ENCODE measurements at places on chromosomes 3 and 15. TPM values are rescaled to one million over a fixed set of nuclear protein-coding genes. Genes with fewer than 3 reads are reported as not detected.

GRCh38 chr3:104564045-104564643 lies 802.6 kb upstream of the ALCAM start:
- DNase-seq: peak; percentile 66

DNA sequence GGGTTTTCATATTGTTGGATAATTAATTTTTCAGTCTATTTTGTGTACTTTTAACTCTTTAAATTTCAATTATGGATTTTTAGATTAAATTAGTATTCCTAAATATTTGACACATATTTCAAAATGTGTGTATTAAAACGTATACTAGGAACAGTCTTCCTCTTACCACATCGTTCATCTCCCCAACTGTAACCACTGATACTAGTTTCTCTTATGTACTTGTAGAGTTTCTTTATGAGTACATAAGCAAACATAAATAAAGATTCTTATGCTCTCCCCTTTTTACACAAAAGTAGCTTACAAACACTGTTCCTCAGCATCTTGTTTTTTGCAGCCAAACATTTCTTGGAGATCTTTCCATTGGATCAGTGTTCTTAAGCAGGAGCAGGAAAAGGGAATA lies 45.9 kb downstream of the CMSS1 start:
- no peak for DNase-seq

MKRN3 gene
- total RNA-seq: not detected

GRCh38 chr15:80241508-80241907 lies 10.5 kb downstream of the CTXND1 start:
- no peak for DNase-seq

BRK1 gene
- 138 TPM for total RNA-seq

SEMA3F gene
- 21.0 TPM for total RNA-seq

GRCh38 chr15:31814082-31814481 lies 216.2 kb upstream of the CHRNA7 start:
- no peak for DNase-seq

- peak; percentile 69 for DNase-seq
Observed at GRCh38 chr15:33735637-33736247, 232.6 kb upstream of the CHRM5 start.

NOP10 gene
- total RNA-seq: 110 TPM

EXD1 gene
- not detected for total RNA-seq

- peak; percentile 52 for DNase-seq
Observed at GRCh38 chr3:142087676-142088075, 61.7 kb downstream of the TFDP2 start.

GPR160 gene
- not detected for total RNA-seq

GRCh38 chr3:152676810-152677379 lies 158.0 kb upstream of the P2RY1 start:
- DNase-seq: no peak

TMC3 gene
- total RNA-seq: 0.21 TPM

LRIG1 gene
- total RNA-seq: 51.1 TPM

- DNase-seq: no peak
Observed at GRCh38 chr3:118810499-118811035, 224.1 kb downstream of the IGSF11 start.

GRCh38 chr3:57451150-57451846 lies 92.8 kb downstream of the DNAH12 start:
- DNase-seq: no peak

- DNase-seq: no peak
Observed at GRCh38 chr3:113234688-113235260, 23.4 kb downstream of the BOC start.

GRCh38 chr3:14832975-14833722 lies 14.4 kb downstream of the FGD5 start:
- DNase-seq: no peak

DNA sequence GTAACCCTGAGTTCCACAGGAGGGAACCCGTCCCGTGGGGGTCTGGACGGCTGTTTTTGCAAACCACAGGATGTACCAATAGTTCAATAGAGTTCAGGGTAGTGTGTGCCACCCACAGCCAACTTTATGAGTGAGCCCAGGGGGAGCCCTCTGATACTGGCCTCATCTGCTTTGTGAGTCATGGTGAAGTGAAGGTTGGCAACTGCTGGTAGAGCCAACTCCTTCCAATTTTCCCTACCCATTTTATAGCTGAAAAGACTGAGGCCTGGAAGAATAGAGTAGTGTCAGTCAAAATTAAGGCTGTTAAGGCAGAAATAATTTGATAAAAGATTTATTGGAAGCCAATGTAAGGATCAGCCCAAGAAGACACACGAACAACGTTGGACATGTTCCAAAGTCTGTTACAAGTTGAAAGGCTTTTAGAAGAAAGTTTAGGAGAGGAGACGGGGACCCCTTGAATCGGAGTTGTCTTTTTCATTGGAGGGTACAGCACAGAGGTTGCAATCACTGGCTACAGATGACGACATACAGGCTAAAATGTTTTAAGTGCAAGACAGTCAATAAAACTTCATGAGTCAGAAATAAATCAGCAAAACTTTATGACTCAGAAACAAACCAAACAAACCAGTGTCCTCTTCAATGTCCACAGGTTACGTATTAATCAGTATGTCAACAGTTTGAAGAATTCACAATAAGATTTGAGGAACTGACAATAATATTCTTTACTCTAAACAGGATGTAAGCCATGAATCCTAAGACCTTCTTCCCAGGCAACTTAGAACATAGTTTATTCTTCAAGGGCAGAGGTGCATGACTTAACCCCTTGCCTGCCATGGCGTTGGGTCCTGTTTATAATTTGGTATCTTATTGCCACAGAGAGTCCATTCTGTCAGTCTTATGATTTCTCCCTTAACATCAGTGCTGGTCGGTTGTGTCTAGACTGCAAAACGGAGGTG lies 62.9 kb upstream of the NR2E3 start:
- DNase-seq: no peak

SLC22A14 gene
- 0.12 TPM for total RNA-seq

GRCh38 chr3:144429719-144430121 lies 458.1 kb downstream of the DIPK2A start:
- no peak for DNase-seq

DNA sequence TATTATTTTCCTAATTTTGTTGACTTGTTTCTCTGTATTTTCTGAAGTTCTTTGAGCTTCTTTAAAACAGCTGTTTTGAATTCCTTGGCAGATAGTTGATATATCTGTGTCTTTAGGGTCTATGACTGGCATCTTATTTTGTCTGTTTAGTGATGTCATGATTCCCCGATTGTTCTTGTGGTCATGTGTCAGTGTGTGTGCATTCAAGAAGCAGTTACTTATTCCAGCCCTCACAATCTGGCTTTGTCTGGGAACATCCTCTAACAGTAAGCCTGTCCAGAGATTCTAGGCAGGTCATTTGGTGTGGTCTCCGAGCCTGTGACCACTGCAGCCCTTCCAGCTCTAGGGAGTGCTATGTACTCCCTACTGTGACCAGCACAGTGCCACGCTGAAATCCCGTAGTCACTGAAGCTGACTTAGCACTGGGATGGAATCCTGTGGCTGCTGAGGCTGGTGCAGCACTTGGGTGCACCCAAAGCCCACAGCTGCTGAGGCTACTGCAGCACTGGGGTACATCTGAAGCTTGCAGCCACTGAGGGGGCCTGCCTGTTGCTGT lies 6.7 kb downstream of the LNP1 start:
- DNase-seq: no peak

DNA sequence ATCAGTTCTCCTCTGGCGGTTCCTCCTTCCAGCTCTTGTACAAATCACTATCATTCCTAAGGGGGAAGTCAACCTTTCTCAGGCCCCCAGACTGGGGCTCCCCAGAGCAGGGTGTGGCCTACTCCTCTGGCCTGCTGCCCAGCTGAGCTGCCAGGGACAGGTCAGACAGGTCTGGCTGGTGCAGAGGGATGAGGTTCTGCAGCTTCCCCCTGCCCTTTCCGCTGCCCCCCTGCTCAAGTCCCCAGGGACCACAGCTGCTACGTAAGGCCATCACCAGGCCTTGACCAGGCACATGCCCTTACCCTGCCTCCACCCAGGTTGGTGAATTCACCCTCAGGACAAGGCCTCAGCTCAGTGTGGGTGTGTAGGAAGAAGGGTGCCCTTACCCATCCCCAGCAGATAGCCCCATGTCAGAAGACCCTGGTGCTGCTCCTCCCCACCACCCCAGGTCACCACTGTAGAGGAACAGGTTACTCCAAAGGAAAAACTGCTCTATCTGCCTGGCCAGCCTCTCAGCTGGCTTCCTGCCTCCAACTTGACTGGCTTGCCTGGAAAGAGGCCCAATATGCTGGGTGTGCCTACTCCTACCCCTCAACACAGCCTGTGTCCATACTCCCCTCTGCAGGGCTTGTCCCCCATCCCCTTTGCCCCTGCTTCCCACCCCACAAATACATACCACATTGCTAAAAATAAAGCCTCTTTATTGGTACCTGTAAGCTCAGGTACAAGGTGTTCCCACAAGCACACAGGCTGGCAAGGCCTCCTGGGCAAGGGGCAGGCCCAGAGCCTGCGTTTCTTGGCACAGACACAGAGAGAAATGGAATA lies 12.0 kb downstream of the CSRNP1 start:
- DNase-seq: no peak

DNA sequence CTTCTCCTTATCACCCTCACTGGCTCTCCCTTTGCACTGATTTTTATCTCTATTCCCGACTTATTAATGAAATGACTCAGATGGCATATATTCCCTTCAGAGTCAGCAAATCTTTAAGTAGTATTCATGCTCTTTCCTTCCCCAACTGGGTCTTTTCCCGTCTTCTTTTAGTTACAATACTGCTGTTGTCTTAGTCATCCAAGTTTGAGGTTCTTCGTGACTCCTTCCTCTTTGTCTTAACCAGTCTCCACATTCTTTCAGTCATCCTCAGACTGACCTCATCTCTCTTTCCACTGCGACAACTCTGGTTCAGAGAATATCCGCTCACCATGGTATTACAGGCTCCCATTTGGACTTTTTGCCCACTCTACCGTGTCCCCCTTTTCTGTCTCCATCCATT lies 12.4 kb downstream of the WDR5B start:
- DNase-seq: no peak

- no peak for DNase-seq
Observed at GRCh38 chr3:95319921-95320494, 1257.1 kb downstream of the NSUN3 start.

KNG1 gene
- total RNA-seq: not detected

CRYGS gene
- 1.3 TPM for total RNA-seq

TRH gene
- 111 TPM for total RNA-seq

- DNase-seq: no peak
Observed at GRCh38 chr3:24343084-24343783, 151.4 kb downstream of the THRB start.

ALG1L2 gene
- not detected for total RNA-seq

- peak; percentile 90 for DNase-seq
Observed at GRCh38 chr3:173395412-173396181, 1.9 kb upstream of the NLGN1 start.

PLAAT1 gene
- total RNA-seq: 35.4 TPM

CACNA2D3 gene
- total RNA-seq: 0.11 TPM

GRCh38 chr3:149726716-149727407 lies 25.4 kb downstream of the COMMD2 start:
- DNase-seq: no peak

LINGO1 gene
- total RNA-seq: 31.8 TPM

CLRN1 gene
- total RNA-seq: not detected

RFX7 gene
- total RNA-seq: 6.0 TPM

PROK2 gene
- not detected for total RNA-seq

GRCh38 chr3:118736107-118736506 lies 298.5 kb downstream of the IGSF11 start:
- DNase-seq: no peak
